Panc1 (cell line): ENCODE measurements at places on chromosomes 2 and 18. TPM values are rescaled to one million over a fixed set of nuclear protein-coding genes. Genes with fewer than 3 reads are reported as not detected.

The PLEK gene
- total RNA-seq = 0.13 TPM

The IKZF2 gene
- total RNA-seq = 0.44 TPM

The CD207 gene
- not detected for total RNA-seq

The TBR1 gene
- total RNA-seq = not detected

The ANTXR1 gene
- total RNA-seq = 132 TPM

The ERFE gene
- total RNA-seq = 10.3 TPM

The ROCK2 gene
- total RNA-seq = 47.9 TPM

The SOX11 gene
- not detected for total RNA-seq

The CHRND gene
- total RNA-seq = not detected

The ANO7 gene
- 6.9 TPM for total RNA-seq

The STARD6 gene
- not detected for total RNA-seq

The RPRM gene
- not detected for total RNA-seq

The B3GNT7 gene
- total RNA-seq = 83.3 TPM

The STPG4 gene
- total RNA-seq = 0.36 TPM

DNA sequence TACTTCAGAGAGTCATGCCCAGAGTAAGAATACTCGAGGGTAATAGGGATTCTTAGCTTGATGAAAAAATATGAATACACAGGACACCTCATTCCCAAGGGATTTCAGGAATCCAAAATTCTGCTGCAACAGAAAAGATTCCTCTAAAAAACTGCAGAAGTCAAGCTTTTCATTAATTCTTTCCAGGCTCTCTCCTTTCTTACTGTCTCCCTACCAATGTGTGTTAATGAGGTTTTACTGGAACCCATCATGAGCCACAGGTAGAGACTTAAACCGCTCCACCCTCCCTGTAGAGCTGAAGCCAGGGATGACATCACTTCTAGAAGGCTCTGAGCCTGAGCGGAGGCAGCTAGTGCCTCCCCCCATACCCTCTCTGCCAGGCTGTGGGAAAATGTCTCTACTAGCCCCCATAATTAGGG lies 3.4 kb downstream of the SDC1 start:
- H3K27me3 ChIP-seq = no peaks in the 10 kb centered on the region
- H3K36me3 ChIP-seq = no peaks in the 10 kb centered on the region; the same call in 1 of the 2 replicates
- H3K4me1 ChIP-seq = peaks cover 30% of the 10 kb centered on the region
- H3K4me3 ChIP-seq = no peak overlapping the region
- no peak for DNase-seq
- 0 out of 2 replicates have a peak overlapping the region, but pooled peaks have one; percentile 7 for H3K27ac ChIP-seq

- no peaks in the 10 kb centered on the region for H3K4me1 ChIP-seq
- no peak for DNase-seq
- no peak overlapping the region for H3K4me3 ChIP-seq
- peaks cover 5% of the 10 kb centered on the region; the same call in 1 of the 2 replicates for H3K27me3 ChIP-seq
Observed at GRCh38 chr2:159811232-159811631, 13.2 kb upstream of the CD302 start.

GRCh38 chr2:235043762-235044500 lies 92.1 kb downstream of the SH3BP4 start:
- H3K36me3 ChIP-seq = peaks cover 22% of the 10 kb centered on the region
- no peak overlapping the region for H3K27ac ChIP-seq
- H3K4me1 ChIP-seq = peaks cover 7% of the 10 kb centered on the region
- H3K4me3 ChIP-seq = no peak overlapping the region

DNA sequence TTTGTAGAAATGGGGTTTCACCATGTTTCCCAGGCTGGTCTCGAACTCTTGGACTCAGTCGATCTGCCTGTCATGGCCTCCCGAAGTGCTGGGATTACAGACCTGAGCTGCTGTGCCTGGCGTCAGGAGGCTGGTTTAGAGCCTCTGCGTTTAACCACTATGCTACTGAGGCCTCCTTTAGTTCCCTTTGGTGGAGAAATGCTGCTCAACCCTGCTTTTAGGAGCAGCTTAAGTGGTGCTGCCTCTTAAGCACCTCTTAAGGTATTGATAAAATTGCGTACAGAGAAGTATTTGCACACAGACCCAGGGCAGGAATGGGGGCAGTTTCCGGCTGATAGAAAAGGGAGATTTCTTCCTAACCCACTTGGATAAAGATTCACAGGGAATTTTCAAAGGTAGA lies 8.0 kb downstream of the CD8A start:
- no peak overlapping the region for H3K4me3 ChIP-seq
- H3K27me3 ChIP-seq = peaks cover 2% of the 10 kb centered on the region; the same call in 1 of the 2 replicates
- DNase-seq = no peak
- H3K27ac ChIP-seq = no peak overlapping the region

DNA sequence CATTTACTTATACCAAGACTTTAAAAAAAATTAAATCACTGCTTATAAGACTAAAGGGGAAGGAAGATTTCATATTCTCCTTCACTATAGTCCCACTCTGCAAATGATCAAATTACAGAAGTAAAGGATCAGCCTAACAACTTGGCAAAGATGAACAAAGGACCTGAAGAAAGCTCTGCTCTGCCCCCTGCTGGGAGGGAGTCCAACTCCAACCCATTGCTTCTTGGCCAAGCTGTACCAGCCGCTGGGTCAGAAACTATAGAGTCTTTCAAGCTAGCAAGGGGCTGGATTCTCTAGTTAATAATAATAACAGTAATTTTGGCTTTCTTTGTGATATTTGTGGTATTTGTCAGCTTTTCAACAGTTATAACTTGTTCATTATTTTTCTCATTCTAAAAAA lies 927.0 kb upstream of the CRIM1 start:
- peak; percentile 30 for DNase-seq
- no peaks in the 10 kb centered on the region for H3K36me3 ChIP-seq
- H3K27ac ChIP-seq = no peak overlapping the region
- H3K27me3 ChIP-seq = no peaks in the 10 kb centered on the region

GRCh38 chr2:21837168-21837960 lies 713.6 kb downstream of the TDRD15 start:
- no peaks in the 10 kb centered on the region for H3K36me3 ChIP-seq
- H3K27me3 ChIP-seq = no peaks in the 10 kb centered on the region
- H3K27ac ChIP-seq = no peak overlapping the region
- no peaks in the 10 kb centered on the region for H3K4me1 ChIP-seq

- no peaks in the 10 kb centered on the region for H3K4me1 ChIP-seq
- DNase-seq = no peak
- no peaks in the 10 kb centered on the region for H3K36me3 ChIP-seq
- H3K27ac ChIP-seq = no peak overlapping the region
- H3K4me3 ChIP-seq = no peak overlapping the region
Observed at GRCh38 chr2:6077585-6077984, 385.4 kb downstream of the SOX11 start.

DNA sequence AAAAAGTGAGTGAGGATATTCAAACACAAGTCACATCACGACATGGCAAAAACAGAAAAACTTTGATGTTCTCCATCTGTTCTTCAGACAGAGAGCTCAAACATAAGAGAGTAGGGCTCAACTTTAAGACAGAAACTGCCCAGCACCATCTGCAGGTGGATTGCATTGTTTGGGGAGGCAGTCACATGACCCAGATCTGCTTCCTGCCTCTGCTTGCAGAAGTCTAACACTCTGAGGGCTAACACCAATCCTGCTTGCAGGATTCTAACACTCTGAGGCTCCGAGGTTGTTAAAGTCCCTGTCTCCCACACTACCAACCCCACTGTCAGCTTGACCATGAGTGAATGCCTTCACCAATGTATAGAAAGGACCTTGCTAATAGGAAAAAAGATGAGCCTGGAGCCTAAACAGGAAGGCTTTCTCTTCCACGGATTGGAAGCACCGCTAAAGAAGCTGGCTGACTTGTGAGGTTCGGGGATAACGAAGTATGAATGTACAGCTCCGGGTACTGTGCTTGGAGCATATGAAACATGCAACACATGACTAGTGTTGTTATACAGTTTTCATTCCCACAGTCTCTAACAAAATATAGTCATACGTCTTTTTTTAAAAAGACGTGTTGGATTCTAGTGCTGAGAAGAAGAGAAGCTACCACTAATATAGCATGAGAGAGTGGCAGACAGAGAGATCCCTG lies 176.6 kb upstream of the CREB1 start:
- no peaks in the 10 kb centered on the region for H3K36me3 ChIP-seq
- no peaks in the 10 kb centered on the region for H3K4me1 ChIP-seq
- no peaks in the 10 kb centered on the region for H3K27me3 ChIP-seq
- H3K4me3 ChIP-seq = no peak overlapping the region
- no peak for DNase-seq

DNA sequence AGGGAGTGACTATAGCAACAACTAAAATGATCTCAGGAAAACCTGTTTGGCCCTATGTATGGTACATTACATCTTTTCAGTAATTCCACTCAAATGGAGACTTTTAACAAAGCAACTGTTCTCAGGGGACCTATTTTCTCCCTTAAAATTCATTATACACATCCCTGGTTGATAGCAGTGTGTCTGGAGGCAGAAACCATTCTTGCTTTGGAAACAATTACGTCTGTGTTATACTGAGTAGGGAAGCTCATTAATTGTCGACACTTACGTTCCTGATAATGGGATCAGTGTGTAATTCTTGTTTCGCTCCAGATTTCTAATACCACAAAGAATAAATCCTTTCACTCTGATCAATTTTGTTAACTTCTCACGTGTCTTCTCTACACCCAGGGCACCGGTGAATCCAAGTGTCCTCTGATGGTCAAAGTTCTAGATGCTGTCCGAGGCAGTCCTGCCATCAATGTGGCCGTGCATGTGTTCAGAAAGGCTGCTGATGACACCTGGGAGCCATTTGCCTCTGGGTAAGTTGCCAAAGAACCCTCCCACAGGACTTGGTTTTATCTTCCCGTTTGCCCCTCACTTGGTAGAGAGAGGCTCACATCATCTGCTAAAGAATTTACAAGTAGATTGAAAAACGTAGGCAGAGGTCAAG lies 955 bp downstream of the TTR start:
- no peaks in the 10 kb centered on the region; the same call in 1 of the 2 replicates for H3K27me3 ChIP-seq
- H3K27ac ChIP-seq = no peak overlapping the region
- no peak for DNase-seq
- no peaks in the 10 kb centered on the region for H3K4me1 ChIP-seq
- no peak overlapping the region for H3K4me3 ChIP-seq

DNA sequence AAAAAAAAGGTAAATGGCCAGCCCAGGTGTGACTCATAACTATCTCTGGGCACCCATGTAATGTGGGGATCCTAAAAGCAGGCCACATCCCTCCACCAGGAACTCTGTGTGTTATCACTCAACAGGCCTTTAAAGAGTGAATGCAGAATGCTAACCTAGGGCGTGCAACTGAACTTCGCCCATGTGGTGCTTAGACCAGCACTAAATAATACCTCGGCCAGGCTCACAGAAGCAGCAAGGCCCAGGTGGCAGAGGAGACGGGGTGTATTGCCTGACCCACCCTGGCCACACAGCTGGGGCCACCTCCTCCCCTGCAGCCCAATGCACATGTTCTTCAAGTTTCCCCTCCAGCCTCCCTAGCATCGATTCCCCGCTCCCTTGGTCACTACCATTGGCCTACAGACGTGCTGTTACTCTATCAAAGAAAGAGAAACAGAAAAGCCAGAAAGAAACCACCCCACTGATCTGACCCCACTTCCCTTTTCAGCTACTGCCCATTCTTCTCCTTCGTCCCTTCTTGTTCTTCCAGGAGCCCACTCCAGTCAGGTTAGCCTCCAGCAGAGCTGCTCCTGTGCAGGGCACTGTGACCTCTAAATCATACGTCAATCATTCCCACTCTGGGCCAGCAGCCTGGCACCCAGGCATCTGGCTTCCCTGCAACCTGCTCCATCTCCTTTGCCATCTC lies 22.0 kb downstream of the FAM178B start:
- no peaks in the 10 kb centered on the region for H3K36me3 ChIP-seq
- no peak overlapping the region for H3K4me3 ChIP-seq
- no peaks in the 10 kb centered on the region for H3K4me1 ChIP-seq

GRCh38 chr2:172967036-172967982 lies 108.3 kb upstream of the MAP3K20 start:
- DNase-seq = no peak
- H3K27me3 ChIP-seq = no peaks in the 10 kb centered on the region
- H3K27ac ChIP-seq = 0 out of 2 replicates have a peak overlapping the region, but pooled peaks have one; percentile 34
- no peak overlapping the region for H3K4me3 ChIP-seq

GRCh38 chr2:64478502-64479230 lies 24.7 kb downstream of the LGALSL start:
- DNase-seq = no peak
- no peak overlapping the region for H3K4me3 ChIP-seq
- H3K36me3 ChIP-seq = no peaks in the 10 kb centered on the region
- no peak overlapping the region for H3K27ac ChIP-seq

GRCh38 chr2:7430869-7431641 lies 513.8 kb downstream of the RNF144A start:
- H3K27me3 ChIP-seq = peaks cover 3% of the 10 kb centered on the region
- H3K4me1 ChIP-seq = no peaks in the 10 kb centered on the region
- no peaks in the 10 kb centered on the region for H3K36me3 ChIP-seq
- DNase-seq = no peak
- no peak overlapping the region for H3K27ac ChIP-seq

- no peak overlapping the region for H3K4me3 ChIP-seq
- H3K27me3 ChIP-seq = no peaks in the 10 kb centered on the region
- no peak overlapping the region for H3K27ac ChIP-seq
Observed at GRCh38 chr2:45869165-45869501, 217.7 kb downstream of the PRKCE start.

DNA sequence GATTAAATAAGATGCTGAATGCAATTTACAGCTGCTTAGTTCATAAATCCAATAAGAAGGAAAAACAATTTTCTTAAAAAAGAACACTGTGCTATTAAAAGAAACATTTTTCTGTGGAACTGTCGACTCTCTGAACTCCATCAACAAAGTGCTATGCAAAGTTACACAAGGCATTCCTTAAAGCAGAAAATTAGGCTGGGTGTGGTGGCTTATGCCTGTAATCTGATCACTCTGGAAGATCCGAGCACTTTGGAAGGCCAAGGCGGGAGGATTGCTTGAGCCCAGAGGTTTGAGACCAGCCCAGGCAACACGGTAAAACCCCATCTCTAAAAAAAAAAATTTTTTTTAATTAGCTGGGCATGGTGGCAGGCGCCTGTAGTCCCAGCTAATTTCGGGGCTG lies 13.0 kb downstream of the MCM6 start:
- no peak overlapping the region for H3K27ac ChIP-seq
- no peak for DNase-seq
- no peaks in the 10 kb centered on the region for H3K4me1 ChIP-seq
- peaks cover 28% of the 10 kb centered on the region for H3K36me3 ChIP-seq
- no peak overlapping the region for H3K4me3 ChIP-seq

- H3K4me1 ChIP-seq = no peaks in the 10 kb centered on the region; the same call in 1 of the 2 replicates
- H3K27ac ChIP-seq = no peak overlapping the region
- DNase-seq = no peak
- no peak overlapping the region for H3K4me3 ChIP-seq
Observed at GRCh38 chr2:241038374-241039180, 40.2 kb downstream of the SNED1 start.

DNA sequence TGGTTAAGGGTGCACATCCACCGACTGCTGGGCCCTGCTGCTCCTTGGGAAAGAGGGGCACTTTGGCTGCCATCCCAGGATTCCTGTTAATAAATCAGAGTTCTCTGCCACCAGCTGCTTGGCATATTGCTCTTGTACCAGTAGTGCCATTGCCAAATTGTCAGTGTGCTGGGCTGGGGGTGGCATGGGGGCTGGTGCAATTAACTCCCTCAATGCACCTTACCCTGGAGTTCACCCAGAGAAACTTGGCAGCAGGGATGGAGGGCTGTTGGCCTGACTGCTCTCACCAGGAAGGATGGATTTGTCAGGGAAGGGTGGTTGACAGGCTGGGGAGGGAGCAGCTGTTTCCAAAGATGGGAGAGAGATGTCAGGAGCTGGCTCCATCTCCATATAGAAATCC lies 94.6 kb upstream of the SKOR2 start:
- H3K36me3 ChIP-seq = no peaks in the 10 kb centered on the region
- H3K4me1 ChIP-seq = no peaks in the 10 kb centered on the region
- H3K27ac ChIP-seq = no peak overlapping the region
- no peak for DNase-seq
- H3K4me3 ChIP-seq = no peak overlapping the region
